ENCODE measurements at places on chromosomes 2 and 18. TPM values are rescaled to one million over a fixed set of nuclear protein-coding genes. Genes with fewer than 3 reads are reported as not detected.

DNA sequence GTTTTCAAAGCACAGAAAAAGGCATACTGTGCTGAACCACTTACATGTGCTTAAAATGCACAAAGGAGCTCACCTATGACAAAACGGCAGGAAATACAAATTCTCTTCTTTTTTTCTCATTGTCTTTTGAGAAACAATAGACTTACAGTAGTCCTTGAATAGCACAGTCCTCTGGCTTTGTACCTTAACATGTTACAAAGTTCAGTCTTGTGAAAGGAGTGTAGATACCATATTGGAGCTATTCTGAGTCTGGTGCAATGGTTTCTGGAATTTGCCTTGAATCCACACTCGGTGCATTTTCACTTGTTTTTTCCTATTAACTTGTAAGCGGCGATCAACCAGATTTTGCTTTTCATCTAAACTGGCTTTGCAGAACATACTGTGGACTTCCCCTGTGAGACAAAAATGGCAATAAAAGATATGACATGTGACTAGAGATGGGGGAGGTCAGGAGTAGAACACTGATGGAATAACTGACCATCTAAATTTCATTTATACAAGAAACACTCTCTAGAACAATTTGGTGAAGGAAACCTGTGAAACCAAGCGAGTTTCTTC is 109.7 kb downstream of the METTL8 start:
- no peak overlapping the region for H3K4me3 ChIP-seq
- H3K4me1 ChIP-seq = peaks cover 2% of the 10 kb centered on the region
- no peaks in the 10 kb centered on the region for H3K27me3 ChIP-seq
- H3K27ac ChIP-seq = no peak overlapping the region

GRCh38 chr2:76946631-76947145 is 575.5 kb downstream of the LRRTM4 start:
- H3K4me1 ChIP-seq = no peaks in the 10 kb centered on the region
- no peak overlapping the region for H3K4me3 ChIP-seq
- H3K27ac ChIP-seq = no peak overlapping the region
- H3K36me3 ChIP-seq = no peaks in the 10 kb centered on the region

- no peak overlapping the region for H3K27ac ChIP-seq
- H3K27me3 ChIP-seq = no peaks in the 10 kb centered on the region
- H3K4me3 ChIP-seq = no peak overlapping the region
- DNase-seq = no peak
- peaks cover 17% of the 10 kb centered on the region for H3K4me1 ChIP-seq
- peaks cover 6% of the 10 kb centered on the region for H3K36me3 ChIP-seq
These were observed 49.5 kb downstream of the NFATC1 start for GRCh38 chr18:79445221-79445620.

DNA sequence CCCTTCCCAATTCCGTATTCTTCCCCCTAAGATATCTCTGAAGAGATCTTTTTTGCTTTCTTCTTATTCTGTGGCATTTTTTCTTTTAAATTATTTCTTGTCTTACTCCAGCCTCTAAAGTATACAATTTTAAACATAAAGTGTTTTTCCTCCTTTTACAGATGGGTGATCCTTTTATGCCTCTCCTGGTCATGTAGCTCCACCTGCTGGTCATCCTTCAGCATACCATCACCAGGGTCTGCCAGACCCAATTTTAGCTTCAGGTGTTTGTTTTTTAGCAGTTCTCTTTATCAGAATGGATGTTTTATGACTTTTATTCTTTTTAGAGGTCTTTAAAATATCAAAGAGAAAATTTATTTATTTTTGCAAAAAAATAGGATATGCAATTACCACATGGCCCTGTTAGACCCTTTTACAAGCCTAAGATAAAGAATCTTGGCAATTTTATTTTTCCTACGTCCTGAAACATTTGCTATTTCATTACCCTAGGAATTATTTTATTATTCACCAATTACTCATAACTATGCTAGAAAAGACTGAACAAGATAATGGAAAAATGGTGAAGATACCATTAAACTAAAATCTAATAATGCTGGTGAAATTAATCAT is 55.5 kb downstream of the PIGN start:
- DNase-seq = no peak
- H3K27ac ChIP-seq = no peak overlapping the region
- H3K36me3 ChIP-seq = peaks cover 10% of the 10 kb centered on the region
- H3K4me3 ChIP-seq = no peak overlapping the region

DNA sequence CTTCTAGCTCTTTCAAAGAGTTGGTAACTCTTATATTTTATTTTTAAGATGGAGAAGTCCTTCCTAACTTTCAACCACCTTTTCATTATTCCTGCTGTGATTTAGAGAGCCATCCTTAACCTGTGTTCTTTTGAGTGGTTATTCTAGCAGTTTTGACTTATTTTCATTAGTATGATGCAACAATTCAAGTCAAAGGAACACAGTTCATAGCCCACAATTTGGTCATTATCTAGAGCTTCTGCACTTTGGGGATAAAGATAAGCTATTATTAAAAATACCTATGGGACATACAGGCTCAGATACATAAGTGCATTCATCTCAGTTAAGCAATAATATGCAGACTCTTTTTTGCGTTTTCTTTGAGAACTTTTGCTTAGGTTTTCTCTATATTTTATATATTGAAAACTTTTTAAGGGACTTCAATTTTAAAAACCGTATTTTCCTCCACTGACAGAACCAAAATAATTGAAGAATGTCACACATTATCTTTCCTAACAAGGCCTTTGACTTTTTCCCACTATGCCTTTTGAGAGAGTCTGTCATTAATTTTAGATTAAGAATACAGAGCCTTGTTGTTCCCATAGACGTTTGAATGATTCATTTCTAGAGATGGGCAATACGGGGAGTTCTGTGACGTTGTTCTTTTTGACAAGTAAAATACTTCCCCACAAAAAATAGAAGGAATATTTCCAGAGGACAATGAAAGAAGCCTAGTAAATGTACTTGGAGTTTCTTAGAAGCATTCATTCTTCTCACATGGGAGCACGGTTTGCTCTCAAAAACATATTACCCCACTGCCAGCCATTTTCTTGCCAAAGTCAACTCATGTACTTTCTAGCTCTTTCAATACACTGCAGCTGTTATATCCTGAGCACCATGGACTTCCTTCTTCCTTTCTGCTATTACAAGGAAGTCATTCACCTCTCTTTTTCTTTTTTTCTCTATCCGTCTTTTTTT is 42.9 kb upstream of the RASGRP3 start:
- H3K27ac ChIP-seq = no peak overlapping the region
- H3K4me1 ChIP-seq = peaks cover 3% of the 10 kb centered on the region
- DNase-seq = no peak
- H3K4me3 ChIP-seq = no peak overlapping the region
- H3K27me3 ChIP-seq = no peaks in the 10 kb centered on the region

DNA sequence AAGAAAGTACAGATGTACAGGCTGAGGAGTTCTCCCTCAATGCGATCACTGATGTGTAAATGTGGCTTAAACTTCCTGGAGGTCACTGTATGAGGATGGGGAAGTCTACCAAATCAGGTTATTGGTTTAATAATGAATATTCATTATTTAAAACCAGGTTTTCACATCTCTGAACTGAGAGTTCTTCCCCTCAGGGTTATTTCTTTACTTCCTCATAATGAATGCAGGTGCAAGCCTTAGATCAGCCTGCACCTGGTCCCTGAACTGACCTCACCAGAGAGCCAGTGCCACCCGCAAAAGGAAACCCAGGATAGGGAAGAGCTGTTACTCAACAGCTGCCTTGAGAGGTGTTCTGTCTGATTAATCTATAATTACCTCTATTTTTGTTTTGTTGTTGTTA is 369.0 kb downstream of the EPHA4 start:
- H3K4me1 ChIP-seq = no peaks in the 10 kb centered on the region
- no peak overlapping the region for H3K27ac ChIP-seq
- DNase-seq = no peak

GRCh38 chr2:60498127-60498815 is 55.2 kb downstream of the BCL11A start:
- H3K36me3 ChIP-seq = no peaks in the 10 kb centered on the region
- DNase-seq = no peak
- H3K27ac ChIP-seq = no peak overlapping the region
- H3K4me3 ChIP-seq = no peak overlapping the region
- no peaks in the 10 kb centered on the region for H3K27me3 ChIP-seq

GRCh38 chr2:216555274-216555673 is 56.6 kb downstream of the RPL37A start:
- H3K36me3 ChIP-seq = no peaks in the 10 kb centered on the region
- H3K27me3 ChIP-seq = no peaks in the 10 kb centered on the region
- peaks cover 27% of the 10 kb centered on the region for H3K4me1 ChIP-seq
- H3K27ac ChIP-seq = no peak overlapping the region
- peak; percentile 70 for DNase-seq
- no peak overlapping the region for H3K4me3 ChIP-seq

POLE4 gene
- 16.9 TPM for total RNA-seq

FABP1 gene
- not detected for total RNA-seq

TUBA4B gene
- not detected for total RNA-seq

POU3F3 gene
- total RNA-seq = 1.3 TPM

EML4 gene
- 67.1 TPM for total RNA-seq

PARD3B gene
- total RNA-seq = 12.5 TPM

RPS27A gene
- 888 TPM for total RNA-seq

Data from suprapubic skin (tissue), 4 donors.